ENCODE measurements at places on chromosomes 4 and X.

DNA sequence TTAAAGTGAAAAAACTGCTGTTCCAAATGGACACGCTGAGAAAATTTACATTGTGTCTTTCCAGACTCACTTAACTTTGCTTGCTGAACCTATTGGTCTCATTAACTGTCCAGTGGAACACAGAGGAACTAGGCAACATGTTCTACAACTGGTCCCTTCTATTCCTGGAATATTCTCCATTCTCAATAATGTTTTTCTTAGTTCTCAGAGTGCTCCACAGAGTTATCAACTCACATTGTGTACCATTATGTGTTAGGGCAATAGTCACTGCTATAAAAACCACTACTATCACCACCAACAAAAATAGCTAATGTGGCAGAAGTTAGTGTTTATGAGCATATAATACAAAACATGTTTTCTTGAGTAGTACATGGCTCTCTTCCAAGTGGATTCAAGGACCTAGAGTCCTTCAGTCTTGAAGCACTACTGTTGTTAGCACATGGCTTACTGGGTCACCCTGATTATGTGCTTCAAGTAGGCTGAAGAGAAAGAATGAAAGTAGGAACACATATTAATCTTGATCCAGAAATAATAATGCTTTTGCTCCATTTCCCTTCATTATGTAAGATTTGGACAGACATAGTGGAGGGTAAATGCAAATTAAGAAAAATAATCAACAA, 865.3 kb upstream of the HS3ST1 start:
- DNase-seq: no peak

DNA sequence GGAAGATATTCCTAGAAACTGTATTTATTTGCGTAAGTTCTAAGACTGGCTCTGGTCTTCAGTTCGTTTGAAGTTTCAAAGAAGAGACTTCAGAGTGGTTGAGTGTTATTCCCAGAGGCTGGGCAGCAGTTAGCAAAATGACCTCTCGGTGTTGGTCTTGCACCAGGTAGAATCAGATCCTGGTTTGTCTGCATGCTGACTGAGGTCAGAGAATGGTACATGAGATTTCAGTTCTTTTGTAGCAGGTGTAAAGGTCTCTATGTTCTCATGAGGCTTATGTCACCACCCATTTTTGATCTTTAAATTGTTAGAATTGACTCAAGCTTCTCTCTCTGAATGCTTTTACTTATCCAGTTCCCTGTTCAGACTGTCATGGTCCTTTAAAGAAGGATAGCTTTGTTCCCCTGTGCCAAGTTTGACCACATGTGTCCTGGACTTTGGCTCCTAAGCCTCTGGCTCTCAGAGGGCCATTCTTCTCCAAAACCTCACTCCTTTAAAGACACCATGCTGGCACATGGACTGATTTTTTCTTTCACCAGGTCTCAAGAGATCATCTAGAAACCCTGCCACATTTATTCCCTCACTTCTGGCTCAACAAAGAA, 355.8 kb upstream of the BOD1L1 start:
- no peak for DNase-seq

- DNase-seq: no peak
Observed at GRCh38 chrX:11119313-11119943, 8.3 kb downstream of the HCCS start.

DNA sequence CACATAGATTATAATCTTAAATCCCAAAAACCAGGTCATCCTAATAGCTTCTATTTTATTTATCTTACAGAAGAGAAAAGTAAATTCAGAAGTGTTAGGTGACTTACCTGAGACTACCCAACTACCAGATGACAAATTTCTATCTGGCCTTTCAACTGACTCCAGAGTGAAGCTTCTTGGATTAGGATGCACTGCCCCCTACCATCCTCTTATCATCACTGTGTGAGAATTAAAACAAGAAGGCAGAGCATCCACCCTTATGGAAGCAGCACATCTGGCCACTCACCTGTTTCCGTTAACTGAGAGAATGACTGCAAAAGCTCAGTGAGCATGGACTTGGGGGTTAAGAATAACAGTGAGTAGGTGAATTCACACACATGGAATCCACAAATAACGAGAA, 502.6 kb upstream of the TECRL start:
- DNase-seq: no peak

DNA sequence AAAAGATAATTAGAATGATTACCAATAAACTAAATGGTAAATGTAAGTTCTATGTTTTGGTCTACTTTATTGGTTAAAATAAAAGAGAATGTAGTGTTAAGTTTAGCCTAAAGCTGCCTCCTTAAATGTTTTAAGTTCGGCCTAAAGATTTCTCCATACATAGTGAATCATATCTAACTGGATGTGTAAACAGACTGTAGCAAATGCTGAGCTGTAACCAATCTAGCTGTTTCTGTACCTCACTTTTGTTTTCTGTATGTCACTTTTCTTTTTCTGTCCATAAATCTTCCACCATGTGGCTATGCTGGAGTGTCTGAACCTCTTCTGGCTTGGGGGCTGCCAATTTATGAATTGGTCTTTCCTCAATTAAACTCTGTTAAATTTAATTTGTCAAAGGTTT, 121.2 kb downstream of the TBCK start:
- no peak for DNase-seq

DNA sequence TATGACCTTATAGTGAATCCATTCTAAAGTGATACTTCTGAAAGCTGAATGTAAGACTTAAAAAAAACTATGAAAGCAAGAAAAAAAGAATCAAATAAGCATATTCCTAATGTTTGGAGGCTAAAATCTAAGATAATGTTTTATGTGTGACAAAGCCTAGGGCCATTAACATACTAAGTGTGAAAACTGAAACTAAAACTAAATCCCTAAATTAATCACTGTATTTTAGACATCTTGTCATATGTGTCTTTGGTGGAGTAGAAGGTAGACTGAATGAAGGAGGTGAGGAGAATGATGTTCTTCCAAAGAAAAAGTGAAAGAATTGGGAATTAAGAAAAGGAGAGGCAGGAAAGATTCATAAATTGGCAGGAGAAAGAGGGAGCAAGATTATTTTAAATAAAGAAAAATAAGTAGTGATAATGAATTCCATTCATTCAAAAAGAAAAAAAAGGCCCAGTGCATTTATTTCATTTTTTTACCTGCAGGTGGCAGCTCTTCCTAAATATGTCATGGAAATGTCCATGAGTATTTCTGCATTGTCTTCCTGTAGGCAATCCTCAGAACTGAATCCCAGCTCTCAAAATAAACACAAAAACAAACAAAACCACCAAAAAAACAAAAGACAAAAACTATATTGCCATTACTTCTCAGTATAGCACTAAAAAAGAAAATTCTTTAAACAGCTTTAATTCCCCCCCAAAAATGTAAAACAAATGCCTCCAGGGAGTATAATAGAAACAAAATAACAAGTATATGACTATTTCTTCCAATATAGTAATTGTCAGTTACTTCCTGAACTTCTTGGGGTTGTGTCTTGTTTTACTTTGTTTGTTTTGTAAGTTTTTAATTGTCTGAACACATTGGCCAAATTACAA, 17.0 kb upstream of the AP1AR start:
- no peak for DNase-seq

DNA sequence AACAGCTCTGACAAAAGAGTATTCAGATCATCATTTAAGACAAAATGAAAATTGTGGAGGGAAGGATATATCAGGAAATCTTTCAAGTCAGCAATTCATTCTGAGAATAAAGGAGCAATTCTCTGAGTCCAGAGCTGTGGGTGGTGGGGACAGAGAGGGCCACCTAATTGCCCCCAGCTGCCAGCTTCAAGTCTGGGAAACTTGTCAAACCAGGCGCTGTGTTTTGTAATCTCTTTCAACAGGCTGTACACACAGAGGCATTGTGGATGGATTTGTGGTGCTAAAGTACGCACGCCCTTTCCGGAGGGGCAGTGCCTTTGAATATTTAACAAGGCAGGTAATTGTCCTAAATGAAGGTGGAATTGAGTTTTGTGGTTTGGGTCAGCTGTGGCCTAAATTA, 591.1 kb upstream of the BOD1L1 start:
- DNase-seq: no peak

DNA sequence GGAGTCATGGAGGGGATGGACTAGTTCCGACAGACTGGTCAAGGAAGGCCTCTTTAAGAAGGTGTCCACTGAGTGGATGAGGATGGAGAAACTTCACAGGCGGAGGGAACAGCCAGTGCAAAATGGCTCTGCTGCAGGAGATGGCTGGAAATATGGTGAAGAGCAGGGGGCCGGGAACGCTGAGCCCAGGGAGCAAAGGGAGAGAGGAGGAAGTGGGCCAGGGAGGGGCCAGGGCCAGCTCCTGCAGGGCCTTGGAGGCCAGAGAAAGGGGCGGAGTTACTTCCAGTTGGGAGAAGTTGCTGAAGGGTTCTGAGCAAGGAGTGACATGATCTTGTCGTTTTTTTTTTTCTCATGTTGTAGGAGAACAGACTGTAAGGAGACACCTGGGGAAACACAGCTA, 94.5 kb downstream of the WFS1 start:
- no peak for DNase-seq

GRCh38 chr4:14151101-14151500, 523.6 kb upstream of the BOD1L1 start:
- no peak for DNase-seq

GRCh38 chr4:127730142-127730913, at the start of gene SLC25A31:
SLC25A31 (plus strand) TSS chr4:127730400; CDS start chr4:127730546, 146 bp downstream.
- DNase-seq: no peak
